Stimulated activated CD8-positive, alpha-beta memory T cell treated with anti-CD3 and anti-CD28 coated beads, Interleukin-2, amount 100 ng/mL, for 48 hours (primary cell): ENCODE measurements at places on chromosomes 6 and 20.

DNA sequence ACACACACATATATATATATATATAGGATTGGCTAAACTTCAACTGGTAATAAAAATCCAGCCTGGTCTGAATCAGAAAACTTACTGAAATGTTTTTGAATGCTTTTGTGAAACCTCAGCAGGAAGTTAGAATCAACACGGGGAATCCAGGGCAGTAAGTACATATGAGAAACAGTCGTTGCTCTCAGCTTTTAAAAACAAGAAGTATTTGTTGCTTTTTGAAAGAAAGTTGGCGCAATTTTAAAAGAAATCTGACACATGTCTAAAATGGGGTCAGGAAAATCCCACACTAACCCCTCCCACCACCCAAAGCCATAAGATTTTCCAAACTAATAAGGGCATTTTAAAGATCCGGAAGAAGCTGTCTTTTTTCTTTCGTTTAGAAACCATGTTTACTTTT, 11.5 kb upstream of the CCDC170 start:
- DNase-seq: no peak

GRCh38 chr20:5835871-5836270, 85.7 kb downstream of the SHLD1 start:
- no peak for DNase-seq

- DNase-seq: no peak
Measured at GRCh38 chr6:46262928-46263706, 92.3 kb upstream of the ENPP5 start.

- no peak for DNase-seq
Measured at GRCh38 chr6:89067796-89068195, 12.8 kb upstream of the PNRC1 start.

DNA sequence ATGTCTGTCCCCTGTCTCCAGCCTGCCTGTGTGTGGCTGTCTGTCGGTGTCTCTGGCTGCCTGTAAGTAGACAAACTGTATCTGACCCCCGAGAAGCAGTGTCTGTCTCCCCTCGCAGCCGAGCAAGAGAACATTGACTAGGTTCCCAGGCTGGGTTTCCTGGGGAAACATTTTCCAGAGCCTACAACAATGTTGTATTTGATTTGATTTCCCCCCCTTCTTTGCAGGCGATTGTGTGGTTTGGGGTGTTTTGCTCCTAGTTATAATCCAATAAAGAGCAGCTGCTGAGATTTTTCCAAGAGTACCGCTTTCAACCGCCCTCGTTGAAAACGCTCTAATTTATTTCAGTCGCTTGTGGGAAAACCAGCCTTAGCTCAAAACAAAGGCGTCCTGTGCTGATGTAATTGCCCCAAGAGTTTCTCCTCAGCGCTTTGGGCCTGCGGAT, 92.6 kb downstream of the CDC5L start:
- no peak for DNase-seq

DNA sequence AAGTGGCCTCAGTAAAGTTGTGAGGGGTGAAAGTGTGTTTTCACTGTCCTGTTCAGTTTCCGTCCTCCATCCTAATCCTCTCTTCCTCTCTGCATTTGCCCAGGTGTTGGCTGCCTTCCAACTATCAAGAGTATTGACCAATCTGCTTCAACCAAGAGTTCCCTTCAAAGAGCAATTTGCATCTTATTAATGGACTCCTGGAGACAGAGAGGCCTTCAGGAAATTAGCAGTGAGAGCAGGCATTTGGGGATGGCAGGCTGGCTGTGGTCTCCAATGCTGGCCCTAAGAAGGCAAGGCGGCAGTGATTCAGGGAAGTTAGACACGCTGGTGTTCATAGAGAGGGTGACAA, 77.2 kb downstream of the GPR6 start:
- no peak for DNase-seq

GRCh38 chr20:51532577-51533191, 9.8 kb downstream of the NFATC2 start:
- no peak for DNase-seq

GRCh38 chr6:112701201-112701600, 354.1 kb downstream of the RFPL4B start:
- DNase-seq: no peak

DNA sequence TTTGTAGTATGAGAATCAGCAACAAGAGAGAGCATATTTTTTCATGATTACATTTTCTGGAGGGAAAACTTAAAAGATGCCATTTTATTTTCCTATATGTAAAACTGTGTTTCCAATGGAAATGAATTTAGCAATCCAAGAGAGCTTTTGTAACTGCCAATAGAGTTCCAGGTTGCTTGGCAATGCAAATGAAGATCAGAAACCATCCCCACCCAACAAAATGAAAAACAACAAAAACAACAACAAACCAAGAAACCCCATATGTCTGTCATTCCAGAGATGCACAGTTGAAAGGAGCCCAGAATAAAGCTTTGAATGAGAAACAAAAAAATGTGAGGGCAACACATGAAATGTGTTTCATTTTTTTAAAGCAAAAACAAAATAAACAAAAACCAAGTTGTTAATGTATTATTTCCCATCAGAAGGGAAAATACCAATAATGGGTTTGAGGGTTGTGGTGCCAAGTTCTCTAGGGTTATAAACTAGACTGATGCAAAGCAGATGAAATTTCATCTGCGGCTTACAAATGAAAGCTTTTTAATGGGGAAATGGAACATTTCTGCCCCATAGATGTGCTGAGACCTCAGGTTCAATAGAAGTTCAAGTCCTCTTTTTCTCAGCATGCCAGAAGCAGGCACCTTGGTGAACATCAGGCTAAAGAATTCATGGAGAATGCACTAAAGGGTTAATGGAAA, 121.5 kb upstream of the MCHR2 start:
- DNase-seq: no peak

- no peak for DNase-seq
Measured at GRCh38 chr20:62583424-62583920, 58.8 kb upstream of the SLCO4A1 start.

DNA sequence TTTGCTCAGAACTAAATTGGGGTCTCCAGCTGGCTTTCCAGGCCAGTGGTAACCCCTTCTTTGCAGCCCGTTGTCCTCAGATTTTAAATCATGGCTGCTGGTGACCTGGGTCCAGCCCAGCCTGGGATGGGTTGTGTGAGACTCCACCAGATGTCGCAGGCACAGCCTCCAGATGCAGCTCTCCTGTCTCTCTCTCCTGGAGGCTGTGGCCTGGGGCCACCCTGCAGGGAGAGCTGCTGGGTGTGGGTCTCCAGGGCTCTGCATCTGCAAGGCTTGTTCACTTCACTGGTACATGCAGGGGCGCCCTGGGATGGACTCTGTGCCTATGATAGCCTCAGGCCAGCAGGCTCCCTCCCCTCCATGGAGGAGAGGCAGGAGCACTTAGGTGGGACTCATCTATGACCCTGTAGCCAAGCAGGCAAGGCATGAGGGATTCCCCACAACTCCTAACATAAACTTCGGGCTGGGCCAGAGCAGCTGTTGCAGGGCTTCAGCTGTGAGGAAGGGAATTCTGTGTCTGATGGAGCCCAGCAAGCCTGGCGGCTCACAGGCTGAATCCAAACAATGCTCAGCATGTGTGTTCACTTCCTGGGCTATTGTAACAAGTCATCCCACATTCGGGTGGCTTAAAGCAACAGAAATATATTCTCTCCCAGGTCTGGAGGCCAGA, 94.7 kb upstream of the NXT1 start:
- no peak for DNase-seq

DNA sequence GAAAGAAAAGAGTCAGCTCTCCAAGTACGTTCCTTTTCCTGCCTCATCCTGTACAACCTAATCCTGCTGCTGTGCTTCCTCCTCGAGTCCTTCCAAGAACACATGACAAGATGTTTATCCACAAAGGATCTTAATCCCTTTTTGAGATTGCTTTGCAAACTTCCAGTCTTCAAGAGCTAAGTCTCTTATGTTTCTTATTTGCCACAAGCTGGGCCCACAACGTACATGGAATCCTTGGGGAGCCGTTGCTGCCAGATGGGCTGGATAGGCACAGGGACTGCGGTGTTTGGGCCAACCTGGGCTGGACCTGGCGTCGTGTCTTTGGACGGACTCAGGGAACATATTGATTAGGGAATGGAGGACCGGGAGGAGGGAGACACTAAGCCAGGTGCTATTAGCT, 79.7 kb upstream of the AFDN start:
- DNase-seq: no peak

- peak; percentile 26 for DNase-seq
Measured at GRCh38 chr6:13769655-13770053, 44.7 kb downstream of the MCUR1 start.

- no peak for DNase-seq
Measured at GRCh38 chr6:160263196-160263939, 4.7 kb upstream of the SLC22A2 start.

- no peak for DNase-seq
Measured at GRCh38 chr20:51447097-51447764, 95.3 kb downstream of the NFATC2 start.

DNA sequence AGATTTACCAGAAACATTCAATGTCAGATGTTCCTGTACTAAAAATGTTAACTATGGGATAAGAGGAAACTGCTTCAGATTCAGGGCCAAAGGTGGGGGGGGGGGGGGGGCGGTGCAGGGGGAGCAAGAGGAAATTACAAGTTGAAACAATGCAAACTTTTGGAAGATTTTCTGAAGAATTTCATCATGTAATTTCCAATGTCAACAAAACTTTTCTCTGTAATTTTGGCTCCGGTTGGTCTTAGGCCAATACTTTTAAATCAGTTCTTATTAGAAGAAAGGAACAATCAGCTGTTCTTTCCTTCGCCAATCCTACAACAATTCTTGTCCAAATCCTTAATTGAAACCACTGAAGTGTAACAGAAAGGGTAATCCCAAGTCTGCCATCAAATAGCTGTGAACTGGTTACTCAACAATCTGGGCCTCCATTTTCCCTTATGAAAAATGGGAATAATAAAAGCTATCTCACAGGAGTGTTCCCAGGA, 13.1 kb downstream of the UQCC1 start:
- no peak for DNase-seq

GRCh38 chr6:53728570-53729194, 63.1 kb upstream of the KLHL31 start:
- peak; percentile 21 for DNase-seq

DNA sequence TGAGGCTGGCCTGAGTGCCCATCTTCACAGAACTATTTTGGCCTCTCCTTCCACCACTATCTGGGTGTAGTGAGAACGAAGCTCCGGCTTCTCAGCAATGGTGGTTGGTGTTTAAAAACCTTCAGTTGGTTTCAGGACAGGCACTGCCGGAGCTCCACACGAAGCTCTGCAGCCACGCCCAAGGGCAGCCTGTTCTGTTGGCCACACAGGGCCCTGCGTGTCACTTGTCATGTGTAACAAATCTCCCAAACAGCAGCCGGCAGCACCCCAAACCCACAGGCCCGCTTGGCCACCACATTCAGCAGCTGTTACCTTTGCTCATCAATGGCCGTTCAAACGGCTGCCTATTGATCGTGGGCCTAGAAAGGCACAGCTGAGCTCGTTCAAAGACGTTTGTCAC, 97.5 kb downstream of the ERMARD start:
- no peak for DNase-seq

GRCh38 chr6:137794516-137795201, 72.4 kb upstream of the TNFAIP3 start:
- DNase-seq: no peak

DNA sequence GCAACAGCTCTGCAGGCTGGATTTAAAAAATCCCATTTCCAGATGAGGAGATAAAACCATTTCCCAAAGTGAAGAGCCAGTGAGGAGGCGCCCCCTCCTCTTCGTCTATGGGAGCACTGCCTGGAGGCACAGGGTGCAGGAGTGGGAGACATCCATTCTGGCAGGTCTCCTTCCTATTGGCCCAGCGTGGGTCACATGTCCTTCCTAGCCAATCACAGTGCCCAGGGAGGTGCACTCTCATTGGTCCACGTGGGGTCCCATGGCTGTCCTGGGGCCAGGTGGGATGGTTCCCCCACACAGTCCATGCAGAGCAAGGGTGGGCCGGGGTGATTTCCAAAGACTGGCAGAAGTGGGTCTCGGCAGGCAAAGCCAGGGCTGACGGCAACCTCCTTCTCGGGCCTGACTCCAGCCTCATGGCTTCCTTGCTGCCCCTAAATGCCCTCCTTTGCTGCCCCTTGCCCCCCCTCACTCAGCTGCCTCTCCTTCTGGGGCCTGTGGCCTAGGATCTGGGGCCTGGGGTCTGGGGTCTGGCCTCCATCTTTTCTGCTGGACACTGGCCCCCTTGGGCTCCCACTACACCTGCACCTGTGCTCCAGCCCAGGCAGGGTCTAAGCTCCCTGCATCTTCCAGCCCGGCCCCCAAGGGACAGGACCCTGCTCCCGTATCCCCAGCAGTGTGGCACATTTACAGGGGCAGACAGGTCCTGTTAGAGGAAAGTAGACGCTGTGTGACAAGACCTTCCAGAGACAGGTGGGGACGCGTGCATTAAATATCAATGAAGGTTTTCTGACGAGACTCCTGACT, 231.7 kb downstream of the TAF4 start:
- DNase-seq: no peak
